ENCODE measurements at places on chromosomes 13 and 19. TPM values are rescaled to one million over a fixed set of nuclear protein-coding genes. Genes with fewer than 3 reads are reported as not detected.

Gene C19orf18
- not detected for total RNA-seq

DNA sequence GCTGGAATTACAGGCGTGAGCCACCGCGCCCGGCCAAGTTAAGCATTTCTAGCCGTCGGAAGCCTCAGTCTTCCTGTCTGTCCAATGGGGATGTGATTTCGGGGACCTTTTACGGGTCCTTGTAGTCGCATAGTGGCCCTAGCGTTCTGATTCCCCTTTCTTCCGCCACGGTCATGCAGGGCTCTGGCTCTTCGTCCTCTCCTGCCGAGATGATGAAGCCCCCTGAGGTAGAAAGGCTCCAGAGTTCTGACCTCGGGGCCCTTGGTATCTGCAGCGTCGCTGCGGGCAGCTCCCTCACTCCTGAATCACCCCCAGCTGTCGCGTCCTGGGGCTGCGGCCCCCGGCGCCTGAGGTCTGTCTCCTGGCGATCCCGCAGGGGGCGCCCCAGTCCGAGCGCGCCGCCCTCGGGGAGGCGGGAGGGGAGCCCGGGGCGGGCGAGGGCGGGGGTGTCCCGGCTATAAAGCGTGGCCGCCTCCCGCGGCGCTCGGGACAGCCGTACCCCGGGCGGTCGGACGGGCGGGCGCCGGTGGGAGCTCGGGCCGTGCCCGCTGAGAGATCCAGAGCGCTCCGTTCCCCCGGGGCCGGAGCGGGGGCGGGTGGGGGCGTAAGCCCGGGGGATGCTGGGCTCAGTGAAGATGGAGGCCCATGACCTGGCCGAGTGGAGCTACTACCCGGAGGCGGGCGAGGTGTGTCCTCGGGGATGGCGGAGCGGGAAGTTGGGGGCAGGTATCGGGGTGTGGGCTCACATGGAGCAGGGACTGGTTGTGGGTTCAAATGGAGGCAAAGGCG lies at the start of gene FOXA3:
Gene FOXA3, plus strand, starts transcription at position 487 of the 789 bp plus-strand sequence. Its CDS starts 131 bp downstream, at position 618.
- DNase-seq = peak; percentile 59

Gene GPR18
- not detected for total RNA-seq

Gene ARHGAP45
- not detected for total RNA-seq

DNA sequence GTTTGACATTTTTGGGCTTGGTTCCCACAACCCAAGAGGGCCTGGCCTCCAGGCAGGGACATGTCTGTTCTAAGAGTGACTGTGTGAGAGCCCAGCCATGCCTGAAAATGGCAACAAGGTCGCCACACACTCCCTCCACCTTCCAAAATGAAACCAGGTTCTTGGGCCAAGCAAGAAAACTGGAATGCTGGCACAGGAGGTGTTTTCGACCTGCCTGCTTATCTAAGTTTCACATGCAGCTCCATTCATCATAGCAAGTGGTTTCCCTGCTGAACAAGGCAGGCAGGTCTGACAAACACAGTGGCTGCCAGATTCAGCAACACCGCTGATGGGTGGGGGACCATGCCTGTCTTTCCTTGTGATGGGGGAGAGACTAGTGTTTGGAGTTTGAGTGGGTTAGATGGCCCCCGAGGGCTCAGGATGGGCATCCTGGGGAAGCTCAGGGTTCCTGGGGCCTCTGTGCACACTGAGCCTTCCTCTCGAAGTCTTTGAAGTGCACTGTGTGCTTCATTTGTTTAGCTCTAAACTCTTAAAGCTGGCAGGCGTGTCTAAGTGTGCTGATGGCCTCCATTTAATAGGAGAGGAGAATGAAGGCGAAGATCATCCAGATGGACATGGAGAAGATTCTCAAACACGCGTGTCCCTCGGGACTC lies 17.9 kb upstream of the GAS6 start:
- no peak for DNase-seq
